ENCODE measurements at places on chromosomes 3 and 15.

- no peak for DNase-seq
Observed at GRCh38 chr3:79490165-79491028, 277.4 kb downstream of the ROBO1 start.

GRCh38 chr3:24387493-24387892 is 107.2 kb downstream of the THRB start:
- DNase-seq = no peak

DNA sequence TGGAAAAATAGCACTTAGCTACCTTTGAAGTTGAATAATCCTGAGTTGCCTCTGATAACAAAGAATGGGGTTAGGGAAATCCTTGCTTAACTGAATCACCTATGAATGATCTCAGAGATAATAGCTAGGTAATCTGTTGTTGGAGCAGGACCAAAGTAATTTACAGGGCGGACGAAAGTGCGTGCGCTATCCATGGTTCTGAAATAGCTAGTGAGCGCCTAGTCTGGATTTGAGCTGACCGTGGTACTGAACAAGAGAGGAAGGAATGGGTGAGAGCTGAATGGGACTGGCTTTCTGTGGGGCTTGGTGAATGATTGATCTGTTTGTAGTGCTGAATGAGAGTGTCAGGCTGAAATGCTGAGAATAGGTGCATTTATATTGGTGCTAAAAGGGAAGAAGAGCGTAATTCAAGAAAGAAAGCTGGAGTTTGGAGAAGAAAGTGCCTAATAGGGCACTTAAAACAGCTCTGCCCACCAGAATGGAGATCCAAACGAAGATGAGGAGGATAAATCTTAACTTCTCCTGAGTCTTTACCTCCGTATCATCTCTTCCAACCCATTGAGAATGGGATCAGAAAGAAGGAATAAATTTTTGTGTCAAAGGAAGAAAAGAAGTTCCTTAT is 10.1 kb downstream of the SCN10A start:
- no peak for DNase-seq

DNA sequence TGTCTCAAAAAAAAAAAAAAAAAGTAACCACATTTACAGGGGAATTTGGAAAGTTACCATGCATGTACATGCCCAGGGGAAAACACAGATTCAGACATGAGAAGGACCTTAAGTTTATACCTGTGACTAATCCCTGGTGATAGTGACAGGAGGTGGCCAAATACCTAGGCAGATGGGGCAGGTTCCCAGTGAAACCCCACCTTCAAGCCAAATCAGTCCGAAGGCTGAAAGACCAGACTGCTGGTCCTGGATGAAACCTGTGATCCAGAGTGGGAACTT is 15.8 kb downstream of the SPCS1 start:
- DNase-seq = no peak

DNA sequence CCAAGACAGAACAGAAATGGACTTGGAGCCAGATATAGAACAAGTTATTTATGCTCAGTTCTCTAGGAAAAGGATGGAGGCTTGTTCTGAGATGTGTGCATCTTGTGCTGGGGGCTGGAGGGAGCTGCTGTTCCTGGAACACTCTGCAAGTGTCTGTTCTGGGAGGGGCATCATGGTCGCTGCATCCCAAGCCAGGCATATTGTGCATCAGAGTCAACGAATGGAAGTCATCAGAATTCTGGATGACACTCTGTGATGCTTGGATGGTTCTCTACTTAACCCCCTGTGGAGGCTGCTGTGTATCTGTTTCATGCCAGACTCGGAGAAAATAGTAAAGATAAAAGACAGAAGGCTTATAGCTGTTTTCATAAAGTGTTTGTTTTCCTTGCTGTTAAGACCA is 34.7 kb downstream of the RPL22L1 start:
- DNase-seq = no peak

- no peak for DNase-seq
Observed at GRCh38 chr3:85691196-85691595, 732.4 kb downstream of the CADM2 start.

DNA sequence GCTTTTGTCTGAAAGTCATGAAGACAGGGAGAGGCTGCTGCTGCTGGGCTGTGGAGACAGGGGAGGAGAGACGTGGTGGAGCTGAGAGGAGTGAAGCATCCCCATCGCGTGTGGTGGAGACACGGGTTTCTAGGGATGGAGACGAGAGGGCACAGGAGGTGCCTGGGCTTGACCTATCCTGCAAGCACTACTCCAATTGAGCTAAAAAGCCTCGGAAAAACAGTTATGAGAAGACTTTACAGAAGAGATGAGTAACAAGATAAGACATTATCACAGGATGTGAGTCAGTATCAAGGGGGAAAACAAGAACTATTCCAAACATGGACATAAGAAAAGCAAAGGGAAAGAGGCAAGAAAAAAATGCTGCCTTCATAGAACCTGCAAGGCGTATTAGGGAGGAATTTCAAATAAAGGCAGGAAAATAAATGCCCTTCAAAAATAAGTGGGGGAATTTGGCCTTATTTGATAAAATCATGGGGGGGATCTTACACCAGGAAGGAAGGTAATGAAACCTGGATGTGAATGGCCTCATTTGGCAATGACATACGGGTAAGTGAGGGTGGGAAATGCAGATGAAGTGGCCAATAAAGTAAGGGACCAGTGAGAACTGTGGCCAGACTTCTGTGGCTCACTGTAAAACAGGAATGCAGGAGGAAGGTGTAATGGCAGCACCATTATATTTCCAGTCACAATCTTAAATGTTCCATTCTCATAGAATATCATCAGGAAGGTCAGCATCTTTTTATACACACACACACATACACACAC is 97.9 kb downstream of the PLD1 start:
- DNase-seq = no peak

- DNase-seq = no peak
Observed at GRCh38 chr3:58661836-58662420, 4.6 kb downstream of the FAM3D start.

GRCh38 chr15:96326328-96327154 is 4.0 kb upstream of the NR2F2 start:
- no peak for DNase-seq

- DNase-seq = no peak
Observed at GRCh38 chr15:45186771-45187577, 792 bp downstream of the SHF start.

DNA sequence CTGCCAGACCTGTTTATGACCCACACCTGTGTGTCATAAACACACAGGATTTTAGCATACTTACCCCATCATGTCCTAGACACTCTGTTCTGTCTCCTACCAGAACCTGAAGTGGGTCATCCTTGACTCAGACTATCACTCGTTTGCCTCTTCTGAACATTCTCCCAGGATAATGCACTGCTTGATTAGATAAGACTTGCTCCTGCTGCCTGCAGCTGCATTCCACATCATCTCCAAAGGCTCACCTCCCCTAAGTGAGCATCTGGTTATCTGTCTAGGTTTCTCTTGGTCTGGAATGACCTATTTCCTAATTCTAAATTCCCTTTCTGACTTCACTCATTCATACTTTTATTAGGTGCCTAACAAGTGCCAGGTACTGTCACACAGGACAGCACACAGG is 332.1 kb downstream of the NTRK3 start:
- DNase-seq = no peak

- no peak for DNase-seq
Observed at GRCh38 chr3:17831366-17831765, 88.9 kb upstream of the TBC1D5 start.

GRCh38 chr3:182686033-182686886 is 107.0 kb upstream of the ATP11B start:
- no peak for DNase-seq

DNA sequence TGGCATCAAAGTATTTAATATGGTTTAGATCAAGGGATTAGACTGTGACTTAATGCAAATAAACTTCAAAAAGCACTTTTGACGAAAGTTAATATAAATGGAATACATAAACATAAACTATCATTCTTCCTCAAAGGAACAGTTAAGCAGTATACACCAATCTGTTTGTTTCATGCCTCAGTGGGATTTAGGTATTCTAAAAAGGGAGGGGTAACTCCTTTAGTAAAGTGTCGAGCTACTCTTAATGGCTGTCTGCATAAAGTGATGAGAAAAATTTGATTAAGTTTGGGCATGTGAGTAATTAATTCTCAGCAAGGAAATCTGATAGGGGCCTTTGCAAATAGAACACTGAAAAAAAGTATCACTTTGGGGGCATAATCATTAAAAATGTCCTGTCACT is 176.9 kb downstream of the FRMD5 start:
- no peak for DNase-seq

DNA sequence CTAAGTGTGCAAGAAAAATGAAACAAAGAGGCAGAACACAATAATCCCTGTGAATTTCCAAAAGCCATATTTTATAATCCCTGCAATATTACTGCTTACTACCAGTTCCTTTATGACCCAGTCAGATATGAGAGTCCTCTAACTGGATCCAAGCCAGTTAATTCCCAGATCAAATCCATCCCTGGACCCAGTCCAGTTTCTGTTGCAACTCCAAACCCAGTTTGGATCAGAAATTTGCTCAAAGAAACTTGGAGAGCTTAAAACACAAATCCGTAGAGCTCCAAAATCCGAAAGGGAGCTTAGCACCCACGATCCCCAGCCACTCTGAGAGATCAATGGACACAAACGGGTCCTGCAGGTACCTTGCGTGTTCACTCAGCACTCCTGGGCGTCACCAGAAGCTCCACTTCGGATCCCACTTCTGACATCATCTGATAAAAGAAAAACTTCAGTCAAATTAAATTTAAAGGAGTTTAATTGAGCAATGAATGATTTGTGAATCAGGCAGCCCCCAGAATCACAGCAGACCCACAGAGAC is 32.6 kb upstream of the THUMPD3 start:
- no peak for DNase-seq

- no peak for DNase-seq
Observed at GRCh38 chr3:156685752-156686151, 11.4 kb downstream of the TIPARP start.

DNA sequence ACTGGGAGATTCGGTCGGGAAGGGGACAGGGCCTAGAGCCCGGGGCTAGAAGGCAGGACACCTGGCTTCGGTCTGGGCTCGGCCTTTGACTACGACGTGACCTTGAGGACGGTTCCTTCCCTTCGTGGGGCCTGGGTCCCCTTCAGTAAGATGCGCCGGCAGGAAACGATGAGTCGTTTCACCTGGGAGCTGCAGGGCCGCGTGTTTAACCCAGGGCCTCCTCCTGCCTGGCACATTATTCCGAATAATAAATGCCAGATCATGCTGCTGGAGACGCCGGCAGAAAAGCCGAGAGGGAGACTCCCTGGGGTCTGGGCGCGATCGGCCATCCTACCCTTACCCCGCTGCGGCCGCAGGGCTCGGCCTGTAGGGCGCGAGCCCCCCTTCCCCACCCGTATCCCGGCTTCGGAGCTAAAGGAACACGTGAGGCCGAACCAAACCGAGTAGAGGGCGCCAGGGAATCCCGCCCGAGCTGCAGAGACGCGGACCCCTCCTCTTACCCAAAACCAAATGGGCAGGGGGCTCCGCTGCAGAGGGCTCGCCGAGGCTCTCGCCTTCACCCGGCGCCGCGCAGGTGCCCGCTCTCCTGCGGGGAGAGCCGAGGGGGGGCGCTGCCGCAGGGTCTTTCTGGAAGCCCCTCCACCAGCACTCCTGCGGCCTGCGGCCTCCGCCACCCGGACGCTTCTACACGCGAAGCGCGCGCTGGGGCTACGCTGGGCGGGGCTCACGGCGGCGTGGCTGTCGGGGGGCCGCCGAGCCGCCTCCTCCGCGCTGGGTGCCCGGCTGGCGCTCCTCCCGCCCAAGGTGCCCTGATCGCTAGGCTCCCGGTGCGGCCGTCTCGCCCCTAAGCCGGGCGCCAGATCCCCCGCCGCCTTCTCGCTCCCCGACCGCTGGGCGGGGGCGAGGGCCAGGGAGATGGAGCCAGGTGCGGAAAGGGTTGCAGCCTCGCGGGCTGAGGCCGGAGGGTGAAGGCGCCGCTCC is at the start of gene BDH1:
TSS of gene BDH1 (minus strand) at position 688 of the 981 bp plus-strand sequence. CDS start 9,525 bp downstream, outside the sequence.
- peak; percentile 25 for DNase-seq

DNA sequence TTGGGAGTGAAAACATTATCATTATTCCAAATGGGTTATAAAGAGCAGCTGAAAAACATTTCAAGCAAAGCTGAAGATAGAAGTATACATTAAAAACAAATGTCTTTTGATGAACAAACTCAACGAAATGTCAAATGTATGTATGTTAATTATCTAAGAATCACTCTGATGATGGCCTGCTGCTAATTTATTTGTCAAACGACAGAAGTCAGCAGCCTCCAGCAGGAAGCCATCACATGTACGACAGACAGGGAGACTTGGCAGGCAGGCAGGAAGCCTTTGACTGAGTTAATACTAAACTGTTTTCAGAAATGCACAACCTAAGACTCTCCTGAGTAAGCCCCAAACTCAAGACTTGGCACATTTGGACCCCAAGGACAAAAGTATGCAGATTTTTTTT is 491.1 kb downstream of the ZNF385D start:
- DNase-seq = no peak

GRCh38 chr3:133455960-133456359 is 56.1 kb downstream of the BFSP2 start:
- DNase-seq = no peak

GRCh38 chr3:186596568-186597287 is 16.1 kb upstream of the AHSG start:
- DNase-seq = no peak

GRCh38 chr3:154730186-154730585 is 300.2 kb upstream of the GPR149 start:
- no peak for DNase-seq

DNA sequence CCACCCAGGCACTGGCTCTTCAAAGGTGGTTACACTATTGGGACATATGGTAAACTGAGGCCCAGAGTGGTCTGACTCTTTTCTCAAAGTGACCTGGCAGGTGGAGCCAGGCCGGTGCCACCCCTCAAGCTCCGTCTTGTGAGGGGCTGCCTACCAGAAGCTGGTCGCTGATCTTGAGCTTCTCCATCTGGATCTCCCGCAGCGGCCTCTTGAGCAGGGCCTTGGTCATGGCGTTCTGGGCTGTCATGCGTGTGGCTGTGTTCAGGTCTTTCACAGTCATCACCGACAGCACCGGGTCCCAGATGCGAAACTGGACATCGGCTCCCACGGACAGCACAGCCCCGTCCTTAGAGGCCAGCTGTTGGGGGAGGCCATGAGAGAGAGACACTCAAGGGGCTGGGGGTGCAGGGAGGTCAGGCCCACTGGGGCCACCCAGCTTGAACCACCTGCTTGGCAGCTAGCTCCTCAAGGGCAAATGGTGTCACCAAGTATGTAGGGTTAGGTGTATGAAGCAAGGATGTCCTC is 3.6 kb downstream of the STOML1 start:
- DNase-seq = no peak

DNA sequence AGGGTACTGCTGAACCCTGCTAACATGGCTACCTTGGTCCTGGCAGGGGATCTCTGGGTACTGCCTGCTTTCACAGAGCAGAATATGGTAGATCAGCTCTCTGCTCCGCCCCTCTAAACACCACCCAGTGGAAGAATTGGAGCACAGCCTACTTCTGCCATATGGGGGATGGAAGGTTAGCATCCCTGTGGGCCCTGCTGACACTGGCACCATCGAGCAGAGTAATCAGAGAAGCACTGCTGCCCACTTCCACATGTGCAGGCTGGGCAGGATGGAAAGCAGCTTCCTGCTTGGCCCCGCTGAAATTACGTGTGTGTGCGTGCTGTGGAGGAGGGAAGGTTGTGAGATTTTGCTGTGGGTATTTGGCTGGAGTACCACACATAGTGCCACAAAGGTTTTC is 24.8 kb downstream of the CCR1 start:
- no peak for DNase-seq
